ENCODE measurements at places on chromosomes 4 and X. TPM values are rescaled to one million over a fixed set of nuclear protein-coding genes. Genes with fewer than 3 reads are reported as not detected.

DNA sequence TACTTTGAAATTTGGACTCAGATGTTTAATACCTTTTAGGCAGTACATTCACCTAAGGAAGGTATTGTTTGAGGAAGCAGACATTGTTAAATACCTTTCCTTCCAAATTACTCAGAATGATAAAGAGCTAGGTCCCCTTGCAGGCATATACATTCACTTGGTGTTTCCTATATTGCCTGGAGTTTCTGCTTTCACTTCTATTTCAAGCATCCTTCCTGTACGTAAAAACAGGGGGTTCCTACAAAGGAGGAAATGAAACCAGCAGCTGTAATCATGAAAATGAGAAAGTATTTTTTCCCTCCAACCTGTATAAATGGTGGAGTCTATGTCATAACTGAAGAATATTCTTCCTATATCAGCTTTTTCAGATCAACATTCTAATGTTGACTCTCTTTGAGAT lies 90.4 kb upstream of the RASGEF1B start:
- DNase-seq, result no peak

The DCLK2 gene
- total RNA-seq, result 4.7 TPM

GRCh38 chr4:108709234-108709633 lies 53.6 kb downstream of the ETNPPL start:
- no peak for DNase-seq

DNA sequence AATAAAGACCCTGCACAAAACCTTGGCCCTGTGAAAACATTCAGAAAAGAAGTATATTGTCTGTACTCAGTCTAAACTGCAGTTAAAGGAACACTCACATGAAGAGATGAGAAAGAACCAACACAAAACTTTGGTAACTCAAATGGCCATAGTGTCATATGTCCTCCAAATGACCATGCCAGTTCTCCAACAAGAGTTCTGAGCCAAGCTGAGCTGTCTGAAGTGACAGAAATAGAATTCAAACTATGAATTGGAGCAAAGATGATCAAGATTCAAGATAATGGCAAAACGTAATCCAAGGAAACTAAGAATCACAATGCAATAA lies 739.3 kb upstream of the NDST4 start:
- no peak for DNase-seq
